ENCODE measurements at places on chromosomes 5 and 9.

DNA sequence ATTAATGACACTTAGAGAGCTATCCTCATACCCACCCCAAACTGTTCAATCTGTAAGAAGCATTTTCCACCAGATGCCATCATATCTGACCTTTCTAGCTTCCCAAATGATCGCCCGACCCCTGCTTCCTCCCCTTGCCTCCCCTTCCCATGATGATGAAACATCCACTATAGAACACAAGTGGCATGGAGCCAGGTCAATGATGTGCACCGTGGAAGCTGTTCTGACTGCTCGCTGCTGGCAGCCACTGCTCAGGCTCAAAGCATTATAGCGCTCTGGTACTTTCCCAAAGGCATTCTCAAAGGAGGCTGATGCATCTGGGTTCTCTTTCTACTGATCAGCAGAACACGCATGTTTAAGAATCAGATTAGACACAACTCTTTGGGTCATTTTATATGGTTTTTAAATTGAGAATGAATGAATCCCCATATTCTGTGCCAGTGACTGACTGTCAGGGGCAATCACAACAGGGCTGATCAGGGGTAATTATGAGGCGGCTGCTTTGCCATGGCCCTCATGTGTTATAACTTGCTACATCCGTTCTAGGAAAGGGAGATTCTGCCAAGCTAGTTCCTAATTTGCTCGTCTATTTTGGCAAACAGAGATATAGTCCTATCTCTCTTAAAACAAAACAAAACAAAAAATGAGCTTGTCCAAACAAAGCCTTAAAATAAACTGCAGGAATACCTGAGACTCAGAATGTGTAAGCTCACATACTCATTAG is 343.7 kb downstream of the ENC1 start:
- DNase-seq = no peak

DNA sequence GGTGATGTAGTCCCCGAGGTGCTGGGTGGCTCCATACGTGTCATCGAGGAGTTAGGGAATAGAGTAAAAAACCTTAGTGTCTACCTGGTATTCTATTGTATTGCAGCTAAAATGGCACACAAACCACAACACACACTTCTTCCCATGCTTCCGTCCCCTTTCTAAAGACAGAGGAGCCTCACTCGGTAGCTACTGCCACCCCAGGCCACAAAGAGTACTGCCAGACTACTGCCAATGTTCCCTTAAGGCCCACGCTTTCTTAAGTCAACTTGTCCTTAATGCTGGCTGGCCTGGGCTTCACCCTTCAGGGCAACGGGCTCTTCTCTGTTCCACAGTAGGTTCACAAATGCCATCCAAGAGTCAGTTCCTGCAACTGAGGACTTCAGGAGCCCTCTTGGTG is 673.0 kb downstream of the ELAVL2 start:
- no peak for DNase-seq

GRCh38 chr5:123451047-123451446 is 27.8 kb upstream of the CEP120 start:
- DNase-seq = no peak

GRCh38 chr5:67925511-67925910 is 290.0 kb upstream of the PIK3R1 start:
- no peak for DNase-seq

DNA sequence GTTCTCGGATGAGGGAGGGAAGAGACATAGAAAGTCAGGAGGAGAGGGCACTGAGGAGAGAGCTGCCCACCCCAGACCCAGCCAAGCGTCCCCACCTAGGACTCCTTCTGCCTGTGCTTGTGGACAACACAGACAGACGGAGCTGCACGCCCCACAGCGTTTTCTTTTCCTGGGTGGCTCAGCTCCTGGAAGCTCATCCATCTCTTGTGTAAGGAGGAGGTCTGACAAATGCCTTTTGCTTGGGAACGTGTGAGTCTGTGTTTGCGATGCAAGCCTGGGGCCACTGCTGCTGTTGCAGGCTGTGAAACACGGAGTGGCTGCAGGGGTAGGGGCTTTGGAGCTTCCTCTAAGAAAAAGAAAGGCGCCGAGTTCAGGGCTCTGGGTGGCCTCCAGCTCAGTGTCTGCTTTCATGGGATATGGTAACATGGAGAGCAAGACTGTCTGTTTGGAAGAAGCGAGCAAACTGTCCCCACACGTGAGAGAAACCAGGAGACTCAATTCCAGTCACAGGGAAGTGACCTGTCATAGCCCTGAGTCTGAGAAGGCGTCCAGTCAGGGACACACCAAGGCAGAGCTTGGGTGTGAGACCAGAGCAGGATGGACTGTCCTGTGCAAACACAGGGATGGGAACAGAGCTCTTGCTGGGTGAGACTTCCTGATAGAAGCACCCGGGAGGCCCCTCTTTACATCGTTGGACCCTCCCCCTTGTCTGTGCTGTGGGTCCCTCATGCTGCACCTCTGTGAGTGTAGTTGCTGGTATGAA is 42.7 kb downstream of the GADD45G start:
- no peak for DNase-seq
